GM04503 (cell line): ENCODE measurements at places on chromosomes 12 and 14.

DNA sequence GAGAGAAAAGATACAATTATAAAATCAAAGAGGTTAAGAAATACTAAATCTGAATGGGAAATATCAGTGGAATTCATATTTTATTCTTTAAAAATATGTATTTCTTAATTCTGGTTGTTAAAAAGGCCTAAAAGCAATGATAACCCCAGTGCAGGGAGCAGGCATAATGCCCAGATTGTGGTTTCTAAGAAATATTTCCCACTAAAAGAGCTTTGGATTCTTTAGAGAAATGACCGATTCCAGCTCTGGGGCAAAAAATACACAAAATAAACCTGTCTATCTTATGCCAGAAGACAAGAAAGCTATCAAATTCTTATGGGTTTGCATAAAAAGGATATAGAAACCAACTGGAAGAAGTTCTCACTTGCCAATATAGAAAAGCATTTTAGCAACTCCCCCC lies 71.6 kb downstream of the PDE6H start:
- DNase-seq, result peak; percentile 28

GRCh38 chr12:14367040-14367661 lies 1.7 kb downstream of the ATF7IP start:
- DNase-seq, result no peak

DNA sequence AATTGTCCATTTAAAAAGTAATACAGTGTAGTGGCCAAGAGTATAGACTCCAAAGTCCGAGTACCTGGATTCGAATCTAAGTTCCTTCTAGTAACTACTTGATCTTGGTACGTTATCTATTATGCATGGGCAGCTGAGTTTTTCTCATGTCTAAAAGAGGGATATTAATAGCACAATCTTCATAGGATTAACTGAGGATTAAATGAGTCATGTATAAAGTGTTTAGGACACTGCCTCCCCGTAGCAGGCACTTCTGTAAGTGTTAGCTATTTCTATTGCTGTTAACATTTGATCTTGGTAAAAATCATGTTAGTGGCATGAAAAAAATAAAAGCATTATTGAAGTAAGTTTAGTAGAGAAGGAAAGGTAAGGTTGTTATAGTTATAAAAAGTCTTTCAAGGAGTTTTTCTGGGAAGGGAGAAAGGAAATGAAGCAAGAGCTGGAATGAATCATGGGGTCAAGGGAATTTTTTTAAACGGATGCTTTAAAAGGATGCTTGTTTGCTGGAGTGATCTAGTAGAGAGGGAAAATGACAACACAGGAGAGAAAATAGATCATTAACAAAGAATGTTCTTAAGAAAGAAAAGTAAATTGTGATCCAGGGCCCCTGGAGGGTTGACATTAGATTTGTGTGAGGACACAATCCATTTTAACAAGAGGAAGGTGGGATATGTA lies 502.2 kb upstream of the USP15 start:
- no peak for DNase-seq

DNA sequence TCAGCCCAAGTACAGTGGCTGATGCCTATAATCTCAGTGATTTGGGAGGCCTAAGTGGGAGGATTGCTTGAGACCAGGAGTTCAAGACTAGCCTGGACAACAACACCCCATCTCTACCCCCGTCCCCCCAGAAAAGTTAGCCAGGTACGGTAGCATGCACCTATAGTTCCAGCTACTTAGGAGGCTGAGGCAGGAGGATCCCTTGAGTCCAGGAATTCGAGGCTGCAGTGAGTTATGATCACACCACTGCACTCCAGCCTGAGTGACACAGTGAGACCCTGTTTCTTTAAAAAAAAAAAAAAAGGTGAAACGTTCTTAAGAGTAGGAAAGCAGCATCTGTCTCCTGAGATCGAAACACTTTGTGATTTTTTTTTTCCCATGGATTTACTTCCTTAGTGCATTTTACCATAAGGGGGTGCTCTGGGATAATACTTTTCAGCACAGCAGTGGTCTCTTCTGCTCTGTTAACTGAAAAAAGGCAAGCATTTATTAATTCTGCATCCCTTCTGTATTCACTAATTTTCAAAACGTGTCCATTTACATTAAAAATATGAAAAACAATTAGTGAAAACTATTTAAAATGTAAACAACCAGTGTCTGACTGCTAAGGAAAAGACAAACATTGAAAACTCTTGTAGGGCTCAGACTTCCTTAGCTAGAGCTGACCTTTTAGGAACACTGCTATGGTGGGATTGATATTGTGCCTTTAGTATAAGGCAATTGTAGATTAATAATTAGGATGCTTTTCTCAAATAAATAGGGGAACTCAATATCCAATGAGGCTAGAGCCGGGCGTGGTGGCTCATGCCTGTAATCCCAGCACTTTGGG lies 31.2 kb upstream of the USP44 start:
- no peak for DNase-seq

DNA sequence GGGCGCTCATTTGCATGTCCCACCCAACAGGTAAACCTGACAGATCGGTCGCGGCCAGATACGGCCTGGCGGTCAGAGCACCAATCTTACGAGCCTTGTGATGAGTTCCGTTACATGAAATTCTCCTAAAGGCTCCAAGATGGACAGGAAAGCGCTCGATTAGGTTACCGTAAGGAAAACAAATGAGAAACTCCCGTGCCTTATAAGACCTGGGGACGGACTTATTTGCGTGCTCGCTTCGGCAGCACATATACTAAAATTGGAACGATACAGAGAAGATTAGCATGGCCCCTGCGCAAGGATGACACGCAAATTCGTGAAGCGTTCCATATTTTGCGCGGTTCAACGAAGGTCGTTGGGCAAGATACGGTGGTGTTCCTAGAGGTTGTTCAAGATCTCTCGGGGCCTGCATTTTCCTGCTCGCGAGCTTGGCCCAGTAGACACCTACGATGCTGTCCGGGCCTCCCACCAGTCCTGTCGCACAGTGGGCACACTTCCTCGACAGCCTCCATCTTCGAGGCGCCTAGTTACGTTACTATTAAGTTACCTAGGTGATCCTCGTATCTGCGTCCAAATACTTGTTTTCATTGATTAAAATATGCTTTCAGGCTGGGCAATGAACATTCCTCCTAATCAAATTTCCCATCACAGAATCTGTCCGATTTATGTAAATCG lies at the start of gene RNU6-7:
Gene RNU6-7 (plus strand): TSS at position 230 of the 675 bp plus-strand sequence.
- no peak for DNase-seq

DNA sequence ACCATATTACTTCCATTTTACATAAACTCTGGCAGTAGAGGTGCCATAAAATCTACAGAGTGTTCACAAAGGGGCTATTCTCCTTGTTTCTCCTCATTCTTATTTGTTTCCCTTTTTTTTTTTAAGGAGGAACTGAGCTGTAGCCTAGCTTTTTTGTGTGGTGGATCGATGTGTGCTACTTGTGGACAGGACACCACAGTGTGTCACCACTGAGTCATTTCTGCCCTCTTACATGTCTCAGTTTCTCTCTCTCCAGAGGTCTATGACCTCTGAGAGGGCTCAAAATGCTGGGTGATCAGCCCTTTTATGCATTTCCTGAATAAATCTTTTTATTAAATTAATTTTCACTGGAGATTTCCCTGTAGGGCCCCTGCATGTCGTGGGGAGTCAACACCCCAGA lies 370.2 kb downstream of the ADGRD1 start:
- no peak for DNase-seq

GRCh38 chr14:95541346-95541745 lies 6.5 kb downstream of the GLRX5 start:
- no peak for DNase-seq

DNA sequence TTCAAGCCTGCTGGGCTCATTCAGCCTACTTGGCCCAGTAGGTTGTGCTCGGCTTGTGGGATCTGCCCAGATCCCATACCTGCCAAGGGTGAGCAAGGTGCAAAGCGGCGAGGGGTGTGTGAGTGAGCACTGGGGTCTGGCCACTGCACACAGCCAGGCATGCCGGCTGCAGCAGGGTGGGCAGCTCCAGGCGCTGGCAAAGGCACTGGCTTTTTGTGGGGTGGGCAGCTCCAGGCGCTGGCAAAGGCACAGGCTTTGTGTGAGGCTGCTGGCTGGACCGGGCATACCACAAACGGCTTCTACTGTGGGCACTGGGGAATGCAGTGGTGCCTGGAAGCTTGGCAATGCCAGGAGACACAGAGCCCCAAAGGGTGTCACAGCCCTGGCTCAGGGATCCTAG lies 137.4 kb downstream of the SLC16A7 start:
- no peak for DNase-seq

- no peak for DNase-seq
Measured at GRCh38 chr14:54981698-54982097, 45.2 kb downstream of the WDHD1 start.

DNA sequence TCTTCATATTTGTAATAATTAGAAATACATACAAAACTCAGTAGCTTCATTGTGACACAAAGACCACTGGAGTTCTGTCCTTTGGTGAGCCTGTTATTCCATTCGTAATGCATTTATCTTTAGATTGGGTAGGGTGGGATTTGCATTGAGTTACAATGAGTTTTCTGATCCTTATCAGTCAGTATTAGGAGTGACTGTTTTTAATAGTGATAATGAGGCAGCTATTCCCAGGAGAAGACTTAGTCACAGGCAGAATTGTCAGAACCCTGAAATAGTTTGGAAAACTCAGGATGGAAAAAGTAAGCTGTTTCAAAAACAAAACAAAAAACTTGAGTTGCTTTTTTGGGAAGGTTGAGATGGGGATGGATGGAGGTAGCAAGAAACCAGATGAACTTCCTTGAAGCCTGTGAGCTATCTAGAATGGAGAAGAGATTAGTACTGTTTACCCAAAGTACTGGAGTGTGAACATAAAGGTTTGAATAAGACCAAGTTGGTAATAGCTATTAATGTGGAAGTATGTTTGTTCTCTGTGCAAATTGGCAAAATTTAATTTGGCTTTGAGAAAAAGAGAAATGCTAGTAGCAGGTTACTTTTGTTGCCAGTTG lies 38.6 kb downstream of the FBXO34 start:
- DNase-seq, result no peak

- no peak for DNase-seq
Measured at GRCh38 chr14:22282949-22283348, 306.1 kb downstream of the DAD1 start.

DNA sequence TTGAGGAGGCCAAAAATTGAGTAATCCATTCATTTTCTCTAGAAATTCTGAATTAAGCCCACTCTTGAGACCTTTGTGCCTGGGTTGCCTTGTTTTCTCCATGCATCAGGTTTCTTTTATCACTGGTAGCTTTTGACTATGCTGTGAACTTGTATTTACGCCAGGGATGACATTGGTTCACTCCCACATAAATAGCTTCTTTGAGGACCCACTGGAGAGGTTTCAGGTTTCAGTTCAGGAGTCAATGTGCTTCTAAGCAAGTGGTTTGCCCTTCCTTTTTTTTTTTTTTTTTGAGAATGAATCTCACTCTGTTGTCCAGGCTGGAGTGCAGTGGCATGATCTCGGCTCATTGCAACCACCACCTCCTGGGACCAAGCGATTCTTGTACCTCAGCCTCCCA lies 10.2 kb upstream of the SLC17A8 start:
- no peak for DNase-seq

GRCh38 chr12:61916831-61917230 lies 343.4 kb upstream of the USP15 start:
- no peak for DNase-seq

DNA sequence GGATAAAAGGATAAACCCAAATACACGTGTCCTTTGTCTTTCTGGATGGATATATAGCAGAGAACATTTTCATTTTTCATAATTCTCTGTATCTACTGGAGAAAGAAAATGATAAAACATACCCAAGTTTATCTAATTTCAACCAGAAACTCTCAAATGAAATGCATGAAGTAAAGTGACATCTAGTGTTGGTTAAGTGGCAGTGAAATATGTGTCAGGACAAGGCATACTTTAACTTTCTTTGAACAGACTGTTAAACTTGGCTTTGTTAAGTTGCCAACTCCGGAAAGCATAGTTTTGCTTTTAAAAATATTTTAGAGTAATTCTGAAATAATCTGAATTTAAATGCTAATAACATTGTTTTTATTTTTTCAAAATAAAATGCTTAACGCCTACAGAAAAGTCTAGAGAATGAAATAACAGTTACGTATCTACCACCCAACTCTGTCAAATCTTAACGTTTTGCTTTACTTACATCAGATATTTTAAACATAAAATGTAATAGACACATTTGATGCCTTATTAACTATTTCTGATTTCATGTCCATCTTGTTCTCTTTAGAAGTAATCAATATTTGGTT lies 25.2 kb upstream of the NTN4 start:
- no peak for DNase-seq

- DNase-seq, result no peak
Measured at GRCh38 chr14:67417633-67418032, 5.7 kb upstream of the PLEK2 start.

DNA sequence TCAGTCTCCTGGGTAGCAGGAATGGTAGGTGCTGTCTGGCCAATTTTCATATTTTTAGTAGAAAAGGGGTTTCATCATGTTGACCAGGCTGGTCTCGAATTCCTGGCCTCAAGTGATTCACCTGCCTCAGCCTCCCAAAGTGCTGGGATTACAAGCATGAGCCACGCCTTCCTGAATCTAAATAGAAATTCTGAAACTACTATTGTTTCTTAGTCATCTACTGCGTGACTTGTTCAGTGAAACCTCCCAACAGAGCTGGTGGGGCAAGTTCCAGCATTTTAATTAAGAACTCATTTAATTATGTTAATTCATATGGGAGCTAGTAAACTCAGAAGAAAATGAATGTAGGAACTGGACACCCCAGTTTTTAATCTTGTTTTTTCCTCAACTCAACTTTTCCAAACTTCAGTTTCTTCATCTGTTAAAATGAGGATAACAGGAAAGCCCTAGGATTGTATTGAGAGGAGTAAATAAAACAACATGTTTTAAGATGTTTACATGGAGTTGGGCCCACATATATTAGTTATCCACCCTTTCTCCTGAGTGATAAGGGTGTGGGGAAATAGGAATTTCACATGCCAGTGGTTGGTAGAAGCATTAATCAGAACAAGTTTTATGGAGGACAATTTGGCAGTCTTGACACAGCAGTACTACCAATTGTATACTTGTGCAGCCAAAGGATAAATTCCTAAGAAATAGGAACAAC lies 335.8 kb upstream of the E2F7 start:
- DNase-seq, result peak; percentile 50

DNA sequence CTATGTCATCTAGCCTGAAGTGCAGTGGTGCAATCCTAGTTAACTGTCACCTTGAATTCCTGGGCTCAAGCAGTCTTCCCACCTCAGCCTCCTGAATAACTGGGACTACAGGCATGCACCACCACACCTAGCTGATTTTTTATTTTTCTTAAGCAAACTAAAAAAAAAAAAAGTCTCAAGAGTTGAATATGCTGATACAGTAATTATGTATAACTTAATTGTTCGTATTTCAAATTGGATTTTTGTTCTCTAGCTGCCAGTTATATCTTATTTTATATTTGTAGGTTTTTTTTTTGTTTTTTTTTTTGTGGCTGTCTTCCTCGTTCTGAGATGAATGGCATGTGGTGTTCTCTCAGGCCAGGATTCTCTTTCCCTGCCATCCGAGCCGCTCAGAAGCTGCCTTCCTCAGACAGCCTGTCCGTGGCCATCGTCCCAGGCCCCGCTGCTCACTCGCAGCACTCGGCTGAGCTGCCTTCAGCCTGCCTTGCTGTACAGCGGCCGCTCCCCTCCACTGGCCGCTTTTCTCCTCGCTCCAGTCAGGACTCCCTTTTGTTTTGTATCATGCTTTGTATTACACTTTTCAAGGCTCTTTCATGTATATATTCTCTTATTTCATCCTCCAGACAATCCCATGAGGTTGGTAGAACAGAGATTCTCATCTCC lies 53.3 kb downstream of the WDR20 start:
- no peak for DNase-seq

- DNase-seq, result peak; percentile 31
Measured at GRCh38 chr14:63203618-63204406, 431 bp upstream of the RHOJ start.
